ENCODE measurements at places on chromosomes 12 and 14. TPM values are rescaled to one million over a fixed set of nuclear protein-coding genes. Genes with fewer than 3 reads are reported as not detected.

Gene CBLN3
- total RNA-seq: 2.0 TPM

DNA sequence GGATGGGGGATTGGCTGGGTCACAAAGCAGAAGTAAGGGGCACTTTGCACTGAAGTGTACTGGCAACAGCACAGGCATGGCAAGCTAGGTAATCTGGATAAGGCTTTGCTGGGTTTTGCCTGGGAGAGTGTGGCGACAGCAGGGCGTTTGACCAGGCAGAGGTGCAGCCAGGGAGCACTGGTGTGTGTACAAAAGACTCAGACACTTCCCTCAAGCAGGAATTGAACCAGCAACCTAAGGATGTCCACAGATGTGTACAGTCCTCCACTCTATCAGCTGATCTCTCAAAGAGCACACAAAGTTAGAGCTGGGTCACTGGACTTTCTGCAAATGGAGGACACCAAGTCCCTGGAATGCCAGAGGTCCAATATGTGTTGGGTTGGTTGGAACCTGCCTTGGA, 15.4 kb upstream of the RNASE4 start:
- no peak for DNase-seq

DNA sequence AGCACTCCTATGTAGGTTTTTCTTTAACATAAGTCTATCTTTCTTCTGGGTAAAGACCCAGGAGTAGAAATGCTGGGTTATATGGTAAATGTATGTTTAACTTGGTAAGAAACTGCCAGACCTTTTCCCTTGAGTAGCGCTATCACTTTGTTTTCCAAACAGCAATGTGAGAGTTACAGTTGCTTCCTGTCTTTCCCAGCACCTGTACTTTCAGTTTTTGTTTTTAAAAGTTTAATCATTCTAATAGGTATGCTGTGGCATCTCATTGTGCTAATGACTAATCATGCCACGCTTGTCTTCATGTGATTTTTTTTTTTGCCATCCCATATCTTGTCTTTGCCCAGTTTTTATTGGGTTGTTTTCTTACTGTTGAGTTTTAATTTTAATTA, 28.1 kb downstream of the GIT2 start:
- DNase-seq: no peak

- DNase-seq: no peak
Measured at GRCh38 chr14:73227812-73228781, 9.2 kb upstream of the PAPLN start.

DNA sequence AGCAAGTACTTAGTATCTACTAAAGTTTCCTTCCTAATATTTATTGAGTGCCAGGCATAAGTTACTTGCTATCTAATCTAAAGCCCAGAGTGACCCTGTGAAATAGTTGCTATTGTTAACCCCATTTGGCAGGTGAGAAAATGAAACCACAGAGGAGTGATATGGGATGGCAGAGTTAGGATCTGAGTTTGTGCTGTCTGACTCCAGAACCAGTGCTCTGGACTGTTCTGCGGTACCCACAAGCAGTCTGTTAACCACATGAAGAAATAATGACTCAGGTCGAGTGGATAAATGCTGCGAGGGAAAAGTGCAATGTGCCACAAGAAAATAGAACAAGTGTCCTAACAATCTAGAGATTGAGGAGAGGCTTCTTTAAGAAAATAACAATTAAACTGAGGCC, 60.7 kb upstream of the GZMB start:
- no peak for DNase-seq

All from esophagus muscularis mucosa (tissue), 4 donors.